Dorsolateral prefrontal cortex (tissue), 122 donors: ENCODE measurements at places on chromosomes 4 and X.
A peak's percentile ranks its signal among the peaks of the same experiment; 100 is the strongest.

DNA sequence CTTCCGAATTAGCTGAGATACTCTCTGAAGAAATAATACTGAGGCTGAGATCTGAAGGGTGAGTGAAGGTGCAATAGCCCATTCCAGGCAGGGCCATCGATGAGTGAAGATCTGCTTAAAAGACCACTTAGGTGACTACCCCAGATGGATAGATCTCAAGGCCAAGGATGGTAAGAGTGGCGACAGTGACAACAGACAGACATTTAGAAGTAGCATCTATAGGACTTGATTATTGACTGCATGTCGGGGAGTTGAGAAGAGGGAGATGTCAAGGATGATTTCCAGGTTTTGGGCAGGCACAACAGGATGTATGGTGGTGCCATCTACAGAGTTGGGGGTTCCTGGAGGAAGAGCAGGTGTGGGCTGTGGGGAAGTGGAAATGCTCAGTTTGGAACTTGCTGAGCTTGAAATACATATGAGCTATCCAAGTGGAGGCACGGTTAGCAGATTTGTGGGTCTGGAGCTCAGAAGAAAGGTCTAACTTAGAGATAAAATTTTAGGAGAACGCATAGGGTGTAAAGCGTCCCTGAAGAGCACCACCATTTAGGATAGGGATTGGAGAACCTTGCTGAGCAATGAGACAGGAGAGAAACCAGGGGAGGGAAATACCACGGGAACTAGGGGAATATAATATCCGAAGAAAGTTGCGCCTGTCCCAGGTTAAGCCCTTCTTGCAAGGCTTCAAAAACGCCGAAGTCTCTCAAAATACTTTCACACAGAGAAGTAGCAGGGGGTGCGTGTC, 688 bp downstream of the UFSP2 start:
- DNase-seq: no peak

- no peak for DNase-seq
Observed at GRCh38 chrX:148537556-148538182, 37.3 kb downstream of the AFF2 start.

DNA sequence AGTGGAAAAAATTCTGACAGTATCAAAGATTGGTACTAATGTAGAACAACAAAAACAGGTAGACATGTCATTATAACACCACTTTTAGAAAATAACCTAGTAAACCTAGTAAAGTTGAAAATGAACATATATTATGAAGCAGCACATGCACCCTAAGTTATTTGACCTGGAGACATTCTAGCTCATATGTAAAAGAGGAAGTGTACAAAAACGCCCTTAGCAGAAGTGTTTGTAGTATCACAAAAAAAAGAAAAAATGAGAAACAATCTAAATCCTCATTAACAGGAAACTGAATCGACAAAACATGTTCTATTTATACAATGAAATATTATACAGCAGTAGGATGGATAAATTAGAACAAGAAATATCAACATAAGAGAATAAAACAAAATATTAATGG, 318.9 kb upstream of the PPP1R2C start:
- DNase-seq: no peak

DNA sequence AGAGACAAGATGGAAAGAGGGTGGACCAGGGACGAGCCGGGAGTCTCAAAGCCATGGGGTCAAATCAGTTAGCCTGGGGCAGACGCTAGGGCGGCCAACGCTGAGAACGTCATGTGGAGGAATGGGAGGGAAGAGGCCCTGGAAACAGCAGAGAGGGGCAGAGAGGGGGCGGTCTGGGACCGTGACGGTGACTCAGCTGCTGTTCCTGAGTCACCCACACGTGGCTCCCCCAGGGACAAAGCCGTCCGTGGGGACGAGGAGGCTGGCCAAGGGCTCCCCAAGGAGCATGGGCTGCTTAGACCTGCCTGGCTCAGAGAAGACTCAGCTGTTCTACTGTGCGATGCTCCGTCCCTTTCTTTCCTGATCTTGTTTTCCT, 108.4 kb upstream of the LRPAP1 start:
- DNase-seq: no peak

DNA sequence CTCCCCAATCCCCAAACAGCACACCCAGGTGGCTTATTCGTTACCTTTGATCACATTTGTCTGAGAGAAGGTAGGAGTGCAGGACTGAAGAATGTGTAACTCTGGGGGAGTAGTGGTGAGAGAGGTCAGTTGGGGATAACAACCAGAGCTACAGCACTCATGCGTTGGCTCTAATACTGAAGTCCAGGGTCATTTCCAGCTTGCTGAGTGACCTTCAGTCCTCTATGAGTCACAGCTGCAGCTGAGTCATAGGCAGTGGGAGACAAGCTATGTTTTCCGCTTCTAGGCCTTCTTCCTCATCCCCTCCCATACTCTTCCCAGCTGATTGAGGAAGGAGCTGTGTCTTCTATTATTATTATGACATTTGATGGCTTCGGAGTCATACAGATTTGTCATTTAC, 31.6 kb upstream of the CT47C1 start:
- DNase-seq: no peak

GRCh38 chr4:80197601-80198440, 518 bp downstream of the PRDM8 start:
- peak; percentile 56 for DNase-seq
